ENCODE measurements at places on chromosomes 16 and 17.

DNA sequence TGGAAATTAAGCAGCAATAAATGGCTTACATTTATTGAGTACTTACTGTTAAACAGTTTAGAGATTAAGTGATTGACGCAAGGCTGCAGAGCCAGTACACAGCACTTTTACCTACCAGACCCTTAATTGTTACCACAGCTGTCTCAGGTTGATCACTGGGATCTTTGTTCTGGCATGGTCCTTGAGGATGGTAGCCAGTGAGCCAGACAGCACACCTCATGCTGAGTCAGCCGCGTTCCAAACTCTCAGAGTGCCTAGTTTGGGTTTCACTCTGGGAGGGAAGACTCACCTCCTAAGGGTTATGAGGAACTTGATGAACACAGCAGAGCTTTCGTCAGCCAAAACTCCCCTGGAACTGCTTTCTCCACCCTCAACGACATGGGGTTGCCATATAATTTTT lies 20.4 kb downstream of the CDH3 start:
- no peak for DNase-seq

- DNase-seq: peak; percentile 51
Measured at GRCh38 chr16:49469930-49470451, 96.4 kb downstream of the C16orf78 start.

GRCh38 chr17:37827905-37828650 lies 83.2 kb upstream of the HNF1B start:
- DNase-seq: no peak

DNA sequence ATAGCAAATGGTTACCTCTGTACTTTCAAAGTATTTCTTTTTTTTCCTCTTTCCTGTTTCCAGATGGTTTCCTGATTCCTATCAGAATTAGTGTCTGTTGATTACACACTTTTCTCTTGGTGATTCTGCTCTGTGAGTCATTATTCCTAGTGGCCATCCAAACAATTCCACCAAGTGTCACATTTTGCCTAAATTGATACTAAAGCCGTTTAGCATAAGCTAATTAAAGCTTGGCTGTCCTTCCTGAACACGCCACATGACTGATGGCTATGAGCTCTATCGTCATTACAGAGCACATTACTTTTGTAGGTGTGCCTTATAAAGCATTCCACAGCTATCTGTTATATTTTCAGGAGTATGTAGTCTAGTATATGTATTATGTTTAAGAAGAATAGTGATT lies 671.2 kb downstream of the CDH8 start:
- DNase-seq: no peak

DNA sequence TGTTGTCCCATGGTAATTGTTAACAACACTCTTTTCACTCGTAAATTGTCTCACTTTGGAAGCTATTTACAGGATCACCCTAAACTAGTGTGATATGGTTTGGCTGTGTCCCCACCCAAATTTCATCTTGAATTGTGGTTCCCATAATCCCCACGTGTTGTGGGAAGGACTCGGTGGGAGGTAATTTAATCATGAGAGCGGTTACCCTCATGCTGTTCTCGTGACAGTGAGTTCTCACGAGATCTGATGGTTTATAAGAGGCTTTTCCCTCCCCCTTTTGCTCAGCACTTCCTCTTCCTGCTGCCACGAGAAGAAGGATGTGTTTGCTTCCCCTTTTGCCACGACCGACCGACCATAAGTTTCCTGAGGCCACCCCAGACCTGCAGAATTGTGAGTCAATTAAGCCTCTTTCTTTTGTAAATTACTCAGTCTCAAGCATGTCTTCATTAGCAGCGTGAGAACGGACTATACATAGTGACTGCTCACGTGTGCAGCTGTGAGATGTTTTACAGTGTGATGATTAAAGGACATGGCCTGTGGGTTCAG lies 34.4 kb downstream of the DNAH3 start:
- DNase-seq: no peak

DNA sequence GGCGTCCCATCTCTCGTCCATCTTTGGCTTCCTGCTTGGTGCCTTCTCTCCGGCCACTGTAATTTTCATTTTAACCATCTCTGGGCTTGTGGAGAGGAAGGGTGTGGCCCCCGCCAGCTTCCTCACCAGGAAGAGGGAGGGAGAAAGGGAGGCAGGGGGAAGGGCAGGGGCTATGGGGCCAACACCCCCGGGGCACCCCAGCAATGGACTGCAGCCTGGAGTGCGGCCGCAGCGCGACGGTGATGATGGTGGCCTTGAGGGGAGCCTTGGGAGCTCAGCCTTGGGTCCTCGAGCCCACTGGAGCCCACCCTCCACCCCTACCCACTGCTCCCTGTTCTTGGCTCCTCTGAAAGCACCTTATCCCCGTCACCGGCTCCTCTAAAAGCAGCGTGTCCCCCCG lies 9.5 kb downstream of the METRNL start:
- DNase-seq: no peak

DNA sequence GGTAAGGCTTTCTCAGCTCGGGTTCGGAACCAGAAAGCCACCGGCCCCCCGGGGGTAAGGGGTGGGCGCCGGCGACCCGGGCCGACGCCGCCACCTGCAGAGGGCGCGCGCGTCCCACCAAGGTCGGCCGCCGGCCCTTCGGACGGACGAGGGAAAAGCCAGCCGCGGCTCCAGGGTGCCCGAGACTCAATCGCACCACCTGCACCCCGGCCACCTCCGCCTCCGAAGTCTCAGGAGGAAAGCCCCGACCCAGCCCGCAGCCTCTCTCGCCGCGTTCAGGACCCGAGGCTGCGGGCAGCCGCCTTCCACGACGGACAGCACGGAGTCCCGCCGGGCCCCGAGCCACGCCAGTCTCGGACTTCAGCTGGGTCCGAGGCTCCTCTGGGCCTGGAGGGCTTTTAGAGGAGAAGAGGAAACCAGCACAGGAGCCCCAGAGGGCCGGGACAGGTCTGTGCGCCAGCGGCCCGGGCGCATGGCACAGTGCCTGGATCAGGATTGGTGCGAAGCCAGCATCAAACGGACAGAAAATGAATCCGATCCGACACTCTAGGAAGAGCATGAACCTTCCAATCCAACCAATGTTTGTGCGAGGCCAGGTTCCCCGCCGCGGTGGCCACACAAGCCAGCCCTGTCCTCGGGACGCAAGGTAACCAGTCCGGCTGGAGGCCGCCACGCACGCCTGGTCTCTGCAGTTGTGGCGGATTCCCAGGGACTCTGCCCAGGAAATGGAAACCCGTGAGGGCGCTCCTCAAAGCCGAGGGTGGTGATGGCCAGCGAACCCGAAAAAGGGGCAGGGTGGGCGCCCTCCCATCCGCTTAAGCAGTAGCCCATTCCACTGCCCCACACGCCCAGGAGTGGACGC lies 6.7 kb downstream of the CBX8 start:
- DNase-seq: peak; percentile 77

DNA sequence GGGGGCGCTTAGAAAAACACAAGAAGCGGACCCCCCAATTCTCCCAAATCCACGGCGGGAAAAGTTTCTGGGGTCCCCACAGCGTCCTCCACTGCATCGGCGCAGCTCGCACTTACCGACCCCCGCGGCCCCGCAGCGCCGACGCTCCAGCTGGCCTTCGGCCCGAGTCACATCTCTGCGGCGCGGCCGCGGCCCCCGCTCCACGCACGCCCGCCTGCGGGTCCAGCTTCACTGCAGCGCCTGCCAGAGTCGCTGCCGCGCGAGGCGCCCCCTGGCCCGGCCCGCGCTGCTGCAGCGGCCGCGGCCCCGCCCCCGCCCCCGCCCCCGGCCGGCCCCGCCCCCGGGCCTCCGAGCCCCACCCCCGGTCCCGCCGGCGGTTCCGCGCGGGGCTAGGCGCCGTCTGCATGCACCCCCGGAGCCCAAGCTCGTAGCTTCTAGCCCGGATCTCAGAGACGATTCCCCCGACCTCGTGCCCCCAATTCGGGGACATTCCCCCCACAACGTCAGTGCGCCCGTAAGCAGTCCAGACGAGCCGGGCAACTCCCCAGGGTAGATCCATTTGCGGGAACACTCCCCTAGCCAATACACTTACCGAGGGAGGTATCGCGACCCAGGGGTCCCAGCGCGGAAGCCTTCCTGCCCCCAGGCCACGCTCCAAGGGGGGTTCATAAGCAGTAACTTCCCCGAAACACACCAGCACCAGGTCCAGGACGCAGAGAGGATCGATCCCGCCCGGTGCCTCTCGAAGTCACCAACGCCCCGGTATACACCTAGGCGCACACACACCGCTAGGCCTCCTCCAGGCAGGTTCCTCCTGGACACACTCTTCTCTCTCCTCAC lies at the start of gene GPRC5B:
Gene GPRC5B, minus strand, starts transcription at position 238 of the 840 bp plus-strand sequence. CDS start 12,003 bp downstream, outside the sequence.
- DNase-seq: peak; percentile 72

DNA sequence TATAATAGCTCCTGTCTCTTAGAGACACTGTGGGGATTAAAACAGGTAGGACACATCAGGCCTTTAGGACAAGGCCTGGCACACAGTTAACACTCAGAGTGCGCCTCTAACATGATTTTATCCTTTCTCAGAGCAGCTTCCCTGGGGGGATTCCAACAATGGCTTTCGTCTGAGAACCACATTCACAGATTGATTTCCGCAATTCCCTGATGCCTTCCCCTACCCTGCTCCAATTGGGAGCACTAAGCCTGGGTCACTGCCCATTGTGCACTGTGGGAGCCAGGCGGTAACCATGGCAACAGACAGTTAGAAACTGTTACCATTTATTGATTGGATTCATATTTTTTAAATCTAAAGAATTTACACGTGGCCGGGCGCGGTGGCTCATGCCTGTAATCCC lies 5.9 kb upstream of the ALKBH5 start:
- peak; percentile 59 for DNase-seq

GRCh38 chr16:54657709-54658102 lies 273.0 kb upstream of the IRX5 start:
- DNase-seq: no peak

- DNase-seq: peak; percentile 67
Measured at GRCh38 chr16:67150047-67150832, 558 bp downstream of the B3GNT9 start.

- DNase-seq: no peak
Measured at GRCh38 chr16:80663078-80663477, 122.3 kb downstream of the DYNLRB2 start.

DNA sequence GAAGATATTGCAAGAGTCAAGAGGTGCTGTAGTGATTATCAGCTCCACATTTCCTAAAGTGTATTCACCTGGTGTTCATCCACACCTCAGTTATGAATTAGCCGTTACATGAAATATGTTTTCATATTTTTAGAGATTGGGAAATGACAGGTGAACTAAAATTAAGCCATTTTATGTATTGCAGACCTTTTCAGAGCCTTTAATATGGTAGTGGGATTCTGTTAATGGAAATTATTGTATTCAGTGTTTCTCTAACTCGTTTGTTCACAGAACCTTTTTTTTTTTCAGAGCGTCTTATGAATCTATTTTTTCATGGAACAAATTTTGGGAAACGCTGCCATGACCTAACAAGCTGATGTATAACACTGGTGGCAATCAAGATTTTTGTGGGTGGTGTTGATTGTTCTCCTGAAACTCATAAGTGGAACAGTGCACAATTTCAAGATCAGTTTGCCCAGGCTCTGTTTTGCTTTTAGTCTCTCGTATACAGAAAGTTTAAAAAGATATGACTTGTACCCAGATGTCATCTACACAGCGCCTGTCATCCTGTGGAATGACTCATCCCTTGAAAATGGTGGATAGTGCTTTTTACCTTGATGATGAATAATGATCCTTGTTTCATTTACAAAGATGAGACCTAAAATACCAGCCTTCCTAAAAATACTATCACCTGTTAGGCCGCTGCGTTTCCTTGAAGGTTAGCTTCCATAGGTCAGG lies 88.8 kb downstream of the ARHGAP44 start:
- no peak for DNase-seq

DNA sequence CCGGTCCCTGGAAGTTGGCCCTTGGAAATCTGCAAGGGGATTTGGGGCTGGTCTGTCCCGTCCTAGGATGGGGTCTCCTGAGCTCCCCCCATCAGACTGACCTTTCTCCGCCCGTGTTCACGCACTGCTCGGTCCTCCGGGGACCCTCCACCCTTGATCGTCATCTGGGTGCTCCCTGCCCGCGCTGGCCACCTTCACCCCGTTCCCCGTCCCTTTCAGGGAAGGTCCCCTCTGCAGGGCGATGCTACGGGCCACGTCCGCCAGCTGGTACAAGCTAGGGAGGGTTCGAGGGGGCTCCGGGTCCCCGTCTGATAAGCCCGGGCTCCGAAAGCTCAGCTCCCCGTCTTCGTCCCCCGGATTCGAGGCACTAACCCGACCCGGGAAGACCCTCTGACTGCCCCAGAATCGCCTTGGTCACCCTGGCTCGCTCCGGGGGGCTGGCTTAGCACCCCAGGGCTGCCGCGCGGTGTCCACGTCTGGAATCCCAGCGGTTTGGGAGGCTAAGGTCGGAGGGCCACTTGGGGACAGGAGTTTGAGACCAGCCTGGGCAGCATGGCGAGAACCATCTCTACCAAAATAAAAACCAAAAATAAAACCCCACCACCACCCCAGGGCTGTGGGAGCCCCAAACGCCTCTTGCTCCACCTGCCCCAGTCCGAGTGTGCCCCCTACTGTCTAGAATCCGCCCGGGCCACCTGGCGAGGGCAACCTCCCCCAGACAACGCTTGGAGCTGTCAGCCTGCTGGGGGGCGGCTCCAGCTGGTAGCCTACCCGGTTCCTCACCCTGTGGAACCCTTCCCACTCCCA lies 1.1 kb upstream of the SLC43A2 start:
- peak; percentile 59 for DNase-seq

GRCh38 chr16:47986031-47986430 lies 169.8 kb downstream of the ABCC12 start:
- no peak for DNase-seq

DNA sequence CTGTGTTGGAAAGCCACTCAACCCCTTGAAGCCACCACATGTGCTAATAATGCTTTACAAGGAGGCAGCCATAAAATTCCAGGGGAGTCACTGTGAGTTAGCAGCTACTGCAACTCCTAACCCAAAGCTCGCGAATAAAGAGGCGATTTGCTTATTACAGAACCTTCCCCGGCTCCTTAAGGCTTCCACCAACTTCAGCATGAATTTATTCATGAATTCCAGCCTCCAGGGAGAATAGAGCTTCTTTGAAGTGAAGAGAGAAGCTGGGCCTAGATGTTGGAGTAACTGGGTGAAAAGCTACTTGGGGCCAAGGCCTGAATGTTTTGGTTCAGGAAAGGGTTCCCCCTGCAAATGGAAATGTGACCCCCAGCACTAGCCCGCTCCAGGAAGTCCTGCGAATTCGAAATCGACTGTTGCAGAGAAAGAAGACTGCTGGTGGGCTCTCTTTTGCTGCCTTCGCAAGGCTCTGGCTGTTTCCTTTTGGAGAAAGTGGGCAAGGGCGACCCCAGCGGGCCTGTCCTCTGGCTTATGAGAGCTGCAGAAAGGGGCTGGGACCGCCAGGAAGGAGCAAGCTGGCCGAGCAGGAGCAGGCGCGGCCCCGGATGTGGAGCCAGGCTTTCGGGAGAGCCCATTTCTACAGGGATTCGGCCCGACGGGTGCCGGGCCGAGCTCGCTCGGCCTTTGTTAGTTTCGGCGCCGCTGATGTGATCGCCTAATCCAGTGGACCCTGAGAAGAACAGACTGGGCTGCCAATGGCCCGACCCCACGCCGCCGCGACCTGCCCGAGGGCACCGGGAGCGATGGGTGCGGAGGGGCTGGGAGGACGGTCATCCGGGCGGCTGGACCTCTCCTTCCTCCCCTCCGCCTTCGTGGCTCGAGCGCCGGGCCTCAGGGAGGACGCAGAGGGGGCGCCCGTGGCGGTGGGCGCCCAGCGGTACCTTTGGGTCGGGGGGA lies 7.6 kb downstream of the CBX8 start:
- DNase-seq: peak; percentile 62

Measured in glutamatergic neuron (in vitro differentiated cells).